Glutamatergic neuron (in vitro differentiated cells): ENCODE measurements at places on chromosomes 3 and 15.

GRCh38 chr3:168096210-168096652 is 507 bp upstream of the GOLIM4 start:
- DNase-seq = peak; percentile 74

DNA sequence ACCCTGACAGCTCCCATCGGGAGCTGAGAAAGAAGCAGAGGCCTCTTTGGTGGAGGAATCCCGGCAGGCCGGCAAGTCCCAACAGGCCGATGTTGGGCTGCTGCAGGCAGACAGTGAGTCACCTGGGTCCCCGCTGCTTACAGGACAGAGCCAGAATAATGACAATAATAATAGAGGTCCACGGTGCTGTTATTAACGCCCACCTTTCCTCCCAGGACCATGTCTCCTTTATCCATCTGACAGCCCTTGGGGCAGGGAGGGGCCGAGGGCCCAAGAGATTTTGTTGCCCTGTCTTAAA is 29.3 kb upstream of the MAGEF1 start:
- no peak for DNase-seq

- no peak for DNase-seq
Measured at GRCh38 chr3:161559177-161559998, 62.8 kb downstream of the OTOL1 start.

- no peak for DNase-seq
Measured at GRCh38 chr3:148389916-148390315, 307.8 kb upstream of the AGTR1 start.

GRCh38 chr3:126945171-126945721 is 37.7 kb upstream of the PLXNA1 start:
- peak; percentile 5 for DNase-seq

DNA sequence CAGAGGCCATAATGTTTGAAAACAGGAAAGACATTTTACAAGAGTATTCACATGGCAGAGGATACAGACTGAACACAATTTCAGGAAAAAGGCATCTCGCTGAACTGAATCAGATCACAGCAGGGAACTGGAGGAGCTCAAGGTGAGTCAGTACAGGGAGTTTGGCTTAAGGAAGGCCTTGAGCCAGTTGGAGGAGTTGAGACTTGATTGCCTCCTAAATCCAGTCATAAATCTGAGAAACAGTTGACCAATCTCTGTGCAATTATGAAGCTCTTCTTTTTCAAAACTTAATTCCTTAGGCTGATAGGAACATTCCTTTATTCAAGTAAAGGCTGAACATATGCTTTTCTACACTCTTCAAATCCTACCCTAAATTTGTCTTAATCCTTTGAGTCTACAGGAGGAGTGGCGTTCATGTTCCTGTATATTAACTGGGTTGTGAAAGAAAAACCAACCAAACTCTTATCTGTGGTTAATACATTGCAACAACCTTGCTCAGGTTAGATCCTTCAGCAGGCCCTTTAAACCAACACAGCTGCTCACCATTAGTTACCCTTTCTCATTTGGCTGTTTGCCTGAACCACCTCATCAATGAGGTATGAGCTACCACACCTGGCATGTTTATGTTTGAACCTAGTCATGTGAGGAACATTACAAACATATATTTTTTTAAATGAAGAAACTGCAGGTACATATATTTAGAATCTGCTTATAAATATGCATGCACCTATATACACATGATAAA is 404.1 kb upstream of the ATP11B start:
- DNase-seq = no peak

GRCh38 chr3:125011941-125012340 is 43.9 kb downstream of the HEG1 start:
- DNase-seq = no peak

DNA sequence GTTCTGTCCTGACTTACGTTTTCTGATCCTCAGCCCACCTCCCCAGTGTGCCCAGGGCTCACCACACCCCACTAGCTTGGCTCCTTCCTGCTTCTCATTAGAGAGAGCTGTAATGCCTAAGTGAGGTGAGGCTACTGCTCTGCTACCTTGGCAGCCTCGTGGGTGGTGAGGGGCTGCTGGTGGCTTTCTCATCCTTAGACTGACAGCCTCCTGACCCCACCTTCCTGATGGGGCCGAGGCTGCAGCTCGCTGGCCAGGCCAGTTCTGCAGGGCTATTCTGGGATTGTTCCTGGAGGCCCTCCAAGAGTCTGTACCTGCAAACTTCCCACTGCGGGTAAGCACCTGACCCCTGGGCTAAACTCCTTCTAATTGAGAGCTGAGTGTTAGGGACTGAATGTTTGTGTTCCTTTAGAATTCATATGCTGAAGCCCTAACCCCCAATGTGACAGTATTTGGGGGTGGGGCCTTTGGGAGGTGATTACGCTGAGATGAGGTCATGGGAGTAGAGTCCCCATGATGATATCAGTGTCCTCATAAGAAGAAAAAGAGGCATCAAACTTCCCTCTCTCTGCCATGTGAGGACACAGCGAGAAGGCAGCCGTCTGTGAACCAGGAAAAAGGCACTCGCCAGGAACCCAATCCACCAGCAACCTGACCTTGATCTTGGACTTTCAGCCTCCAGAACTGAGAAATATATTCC is 38.1 kb upstream of the IQSEC1 start:
- DNase-seq = no peak

GRCh38 chr15:91882858-91883586 is 29.5 kb downstream of the SLCO3A1 start:
- no peak for DNase-seq
